ENCODE measurements at places on chromosomes 4 and X. TPM values are rescaled to one million over a fixed set of nuclear protein-coding genes. Genes with fewer than 3 reads are reported as not detected.

DNA sequence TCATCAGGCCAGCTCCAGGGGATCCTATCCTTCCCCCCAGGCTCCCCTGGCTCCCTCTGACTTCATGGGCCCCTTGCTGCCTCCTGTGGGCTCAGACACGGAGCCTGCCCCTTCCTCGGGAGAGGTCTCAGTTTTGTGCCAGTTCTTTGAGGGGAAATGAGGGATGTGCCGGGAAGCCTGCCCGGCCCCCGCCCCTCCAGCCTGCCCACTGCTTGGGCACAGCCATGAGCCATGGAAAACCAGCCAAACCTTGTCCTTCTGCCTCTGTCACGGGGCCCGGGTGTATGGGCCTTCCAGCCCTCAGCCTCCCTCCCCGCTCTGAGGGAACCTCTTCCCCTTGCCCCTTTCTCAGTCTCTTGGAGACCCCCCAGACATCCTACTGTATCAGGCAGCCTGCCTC lies 6.8 kb downstream of the BGN start:
- H3K4me3 ChIP-seq = no peak overlapping the region
- no peaks in the 10 kb centered on the region for H3K4me1 ChIP-seq
- peak overlapping the region; percentile 25 for H3K27ac ChIP-seq
- DNase-seq = no peak
- H3K36me3 ChIP-seq = no peaks in the 10 kb centered on the region
- H3K27me3 ChIP-seq = peaks cover 5% of the 10 kb centered on the region

- H3K27ac ChIP-seq = no peak overlapping the region
- H3K27me3 ChIP-seq = no peaks in the 10 kb centered on the region
- no peak overlapping the region for H3K4me3 ChIP-seq
- DNase-seq = no peak
These were observed 676.4 kb upstream of the INTU start for GRCh38 chr4:126956184-126956897.

Gene MUC7
- not detected for total RNA-seq

DNA sequence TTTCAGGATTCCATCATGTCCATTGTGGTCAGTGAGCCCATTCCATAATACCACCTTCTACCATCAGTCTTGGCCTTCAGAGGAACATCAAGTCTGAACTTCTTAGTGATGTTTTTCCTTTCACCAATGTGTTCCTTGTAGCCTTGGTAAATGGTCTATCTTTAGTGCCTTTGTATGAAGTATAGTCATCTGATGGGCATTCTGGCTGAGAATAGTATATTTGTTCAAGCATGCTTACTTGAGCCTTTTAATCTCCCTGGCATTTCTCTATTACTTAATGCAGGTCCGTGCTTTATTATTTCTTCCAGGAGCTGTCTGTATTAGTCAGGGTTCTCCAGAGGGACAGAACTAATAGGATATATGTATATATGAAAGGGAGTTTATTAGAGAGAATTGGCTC lies 99.7 kb downstream of the TLL1 start:
- H3K36me3 ChIP-seq = no peaks in the 10 kb centered on the region
- no peaks in the 10 kb centered on the region for H3K4me1 ChIP-seq
- H3K4me3 ChIP-seq = no peak overlapping the region

Gene ADGRG4
- under 0.01 TPM for total RNA-seq

GRCh38 chrX:2272337-2272736 lies 228.4 kb downstream of the DHRSX start:
- no peaks in the 10 kb centered on the region for H3K36me3 ChIP-seq
- no peaks in the 10 kb centered on the region for H3K27me3 ChIP-seq
- no peak for DNase-seq

DNA sequence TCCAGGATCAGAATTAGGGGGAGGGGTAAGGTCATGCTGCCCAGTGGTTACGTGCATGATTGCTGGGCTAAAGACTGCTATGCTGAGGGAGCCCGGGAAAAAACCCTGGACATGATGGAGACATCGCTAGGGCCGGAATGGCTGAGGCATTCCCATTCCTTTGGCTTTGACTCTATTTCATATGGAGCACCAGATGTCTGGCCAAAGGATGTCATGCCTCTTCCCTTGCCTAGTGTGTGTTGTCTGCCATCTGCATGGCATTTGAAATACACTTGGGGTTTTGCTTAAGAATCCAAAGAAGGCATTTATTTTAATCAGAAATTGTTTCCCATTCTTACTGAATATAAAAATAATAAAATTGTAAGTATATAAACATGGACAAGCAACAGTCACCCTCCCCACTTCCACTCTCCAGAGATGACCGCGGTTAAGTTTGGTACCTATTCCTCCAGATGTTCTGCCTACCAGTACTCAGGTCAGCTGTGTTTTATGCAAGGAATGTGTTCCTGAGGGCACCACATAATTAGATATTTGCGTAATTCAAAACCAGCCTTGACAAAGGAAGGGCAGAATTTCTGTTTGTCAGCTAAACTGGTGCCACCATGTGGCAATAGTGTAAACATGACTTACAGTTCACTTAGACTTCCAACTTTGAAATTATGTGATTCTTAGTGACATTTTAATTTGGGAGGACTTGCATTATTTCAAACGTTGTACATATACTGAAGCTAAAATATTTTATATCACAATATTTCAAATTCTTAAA lies 105.9 kb downstream of the CT47B1 start:
- H3K27me3 ChIP-seq = no peaks in the 10 kb centered on the region
- H3K4me1 ChIP-seq = no peaks in the 10 kb centered on the region
- no peak for DNase-seq
- H3K4me3 ChIP-seq = no peak overlapping the region
- H3K36me3 ChIP-seq = no peaks in the 10 kb centered on the region

DNA sequence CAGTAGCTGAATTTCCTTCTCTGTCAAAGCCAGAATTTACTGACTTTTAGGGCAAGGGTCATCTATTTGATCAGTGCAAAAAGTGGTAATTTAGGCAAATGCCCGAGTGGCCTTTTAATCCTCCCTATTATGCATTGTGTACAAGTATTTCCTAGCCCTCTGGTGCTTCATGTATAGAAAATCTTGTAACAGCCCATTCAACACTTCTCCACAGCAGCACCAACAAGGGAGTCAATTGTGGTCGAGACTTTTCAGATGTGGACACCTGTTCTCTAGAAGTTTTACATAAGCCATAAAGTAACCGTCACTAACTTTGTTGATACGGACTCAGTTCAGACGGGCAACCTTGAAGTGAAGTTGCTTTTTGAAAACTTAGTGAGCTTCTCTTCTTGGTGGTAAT lies 50.9 kb upstream of the FHDC1 start:
- no peak for DNase-seq
- H3K36me3 ChIP-seq = no peaks in the 10 kb centered on the region
- H3K27ac ChIP-seq = no peak overlapping the region
- no peaks in the 10 kb centered on the region for H3K4me1 ChIP-seq
- H3K27me3 ChIP-seq = no peaks in the 10 kb centered on the region

- no peak overlapping the region for H3K4me3 ChIP-seq
- no peaks in the 10 kb centered on the region for H3K27me3 ChIP-seq
- H3K27ac ChIP-seq = peak overlapping the region; percentile 64
- H3K36me3 ChIP-seq = no peaks in the 10 kb centered on the region
- DNase-seq = no peak
These were observed 76.6 kb downstream of the CHIC2 start for GRCh38 chr4:53987761-53988171.

GRCh38 chr4:163330916-163331628 lies 1.3 kb downstream of the NPY1R start:
- H3K36me3 ChIP-seq = no peaks in the 10 kb centered on the region
- no peaks in the 10 kb centered on the region for H3K27me3 ChIP-seq
- H3K27ac ChIP-seq = no peak overlapping the region
- DNase-seq = no peak
- H3K4me3 ChIP-seq = peak overlapping the region; percentile 67

GRCh38 chr4:188941524-188942119 lies 802.4 kb downstream of the TRIML1 start:
- DNase-seq = no peak
- H3K36me3 ChIP-seq = no peaks in the 10 kb centered on the region
- no peak overlapping the region for H3K27ac ChIP-seq
- no peaks in the 10 kb centered on the region for H3K4me1 ChIP-seq
- H3K27me3 ChIP-seq = no peaks in the 10 kb centered on the region
- no peak overlapping the region for H3K4me3 ChIP-seq

Gene COL25A1
- total RNA-seq = 11.0 TPM

Gene ZCCHC18
- total RNA-seq = 1.1 TPM

Gene CLRN2
- total RNA-seq = not detected

Gene BMX
- 3.9 TPM for total RNA-seq

Gene CSAG1
- total RNA-seq = not detected

Gene ACSL4
- 101 TPM for total RNA-seq

- DNase-seq = no peak
- no peaks in the 10 kb centered on the region for H3K27me3 ChIP-seq
- no peaks in the 10 kb centered on the region for H3K36me3 ChIP-seq
- no peaks in the 10 kb centered on the region for H3K4me1 ChIP-seq
These were observed 619.5 kb upstream of the SMIM31 start for GRCh38 chr4:164134388-164134787.

- no peaks in the 10 kb centered on the region for H3K27me3 ChIP-seq
- no peaks in the 10 kb centered on the region for H3K36me3 ChIP-seq
- no peak overlapping the region for H3K4me3 ChIP-seq
- no peak for DNase-seq
These were observed 203.5 kb downstream of the PRDM5 start for GRCh38 chr4:120718979-120719566.

GRCh38 chrX:154967603-154968002 lies 54.9 kb downstream of the F8 start:
- H3K27me3 ChIP-seq = no peaks in the 10 kb centered on the region
- no peak for DNase-seq
- H3K4me3 ChIP-seq = no peak overlapping the region
- H3K36me3 ChIP-seq = no peaks in the 10 kb centered on the region
- H3K4me1 ChIP-seq = no peaks in the 10 kb centered on the region

Gene RIBC1
- total RNA-seq = 2.1 TPM

Gene CSN1S1
- 2.9 TPM for total RNA-seq

DNA sequence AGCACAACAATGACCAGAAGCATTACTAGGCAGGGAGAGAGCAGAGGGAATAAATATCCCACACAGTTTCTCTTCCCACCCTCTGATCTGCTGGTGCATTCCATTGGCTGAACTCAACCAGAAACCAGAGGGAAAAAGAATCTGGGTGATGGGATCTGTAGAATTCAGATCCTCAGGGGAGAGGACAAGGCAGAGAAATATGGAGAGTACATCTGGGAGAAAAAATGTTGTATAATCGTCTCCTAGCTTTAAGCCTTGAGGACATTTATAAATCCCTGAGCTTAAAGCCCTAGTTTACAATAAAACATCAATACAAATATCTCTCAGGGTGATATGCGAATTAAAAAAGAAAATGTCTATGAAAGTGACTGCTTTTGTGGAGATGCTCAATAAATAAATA lies 368.1 kb upstream of the MAD2L1 start:
- DNase-seq = no peak
- H3K4me1 ChIP-seq = no peaks in the 10 kb centered on the region
- no peak overlapping the region for H3K4me3 ChIP-seq
- H3K27ac ChIP-seq = no peak overlapping the region
- H3K36me3 ChIP-seq = no peaks in the 10 kb centered on the region

- no peak overlapping the region for H3K4me3 ChIP-seq
- no peaks in the 10 kb centered on the region for H3K27me3 ChIP-seq
- no peak for DNase-seq
- H3K4me1 ChIP-seq = no peaks in the 10 kb centered on the region
- no peak overlapping the region for H3K27ac ChIP-seq
- H3K36me3 ChIP-seq = no peaks in the 10 kb centered on the region
These were observed 697.8 kb upstream of the HS3ST1 start for GRCh38 chr4:12126474-12126873.

GRCh38 chrX:125681507-125681906 lies 361.8 kb downstream of the TEX13C start:
- H3K4me1 ChIP-seq = no peaks in the 10 kb centered on the region
- H3K4me3 ChIP-seq = no peak overlapping the region
- H3K27ac ChIP-seq = no peak overlapping the region
- no peaks in the 10 kb centered on the region for H3K36me3 ChIP-seq
- peaks cover 3% of the 10 kb centered on the region for H3K27me3 ChIP-seq
- no peak for DNase-seq

- no peak for DNase-seq
- H3K27ac ChIP-seq = no peak overlapping the region
- no peaks in the 10 kb centered on the region for H3K36me3 ChIP-seq
These were observed 516.0 kb downstream of the PCDH7 start for GRCh38 chr4:31236020-31236638.

Gene GRID2
- under 0.01 TPM for total RNA-seq

Gene RNF175
- total RNA-seq = 3.6 TPM

- no peak for DNase-seq
- no peaks in the 10 kb centered on the region for H3K4me1 ChIP-seq
- no peaks in the 10 kb centered on the region for H3K36me3 ChIP-seq
- no peaks in the 10 kb centered on the region for H3K27me3 ChIP-seq
These were observed at the start of gene OTUD5 for GRCh38 chrX:48957477-48957826. TSS of gene OTUD5 (minus strand) at chrX:48957607. CDS start at chrX:48957570, 37 bp downstream.
